IPS DF 6.9 (cell line): ENCODE measurements at places on chromosomes 6 and 20.
A peak's percentile ranks its signal among the peaks of the same experiment; 100 is the strongest.

DNA sequence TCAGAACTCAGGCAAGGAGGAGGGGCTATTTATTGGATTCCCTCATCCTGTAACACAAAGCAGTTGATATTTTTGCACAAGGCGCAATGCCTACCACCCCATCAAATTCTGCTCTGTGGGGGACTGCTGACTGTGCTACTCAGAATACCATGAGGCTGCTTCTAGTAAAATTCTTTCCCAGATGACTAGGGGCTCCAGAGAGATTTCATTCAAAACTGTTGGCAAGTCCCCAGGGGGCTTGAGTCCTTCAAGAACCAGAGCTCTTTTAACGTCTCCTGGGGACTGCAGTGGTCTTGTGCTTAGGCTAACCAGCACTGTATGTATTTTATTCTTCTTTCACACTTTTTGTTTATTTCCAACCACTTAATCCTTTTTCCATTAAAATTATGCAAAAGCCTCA is 365.9 kb upstream of the AGPAT4 start:
- DNase-seq: no peak

DNA sequence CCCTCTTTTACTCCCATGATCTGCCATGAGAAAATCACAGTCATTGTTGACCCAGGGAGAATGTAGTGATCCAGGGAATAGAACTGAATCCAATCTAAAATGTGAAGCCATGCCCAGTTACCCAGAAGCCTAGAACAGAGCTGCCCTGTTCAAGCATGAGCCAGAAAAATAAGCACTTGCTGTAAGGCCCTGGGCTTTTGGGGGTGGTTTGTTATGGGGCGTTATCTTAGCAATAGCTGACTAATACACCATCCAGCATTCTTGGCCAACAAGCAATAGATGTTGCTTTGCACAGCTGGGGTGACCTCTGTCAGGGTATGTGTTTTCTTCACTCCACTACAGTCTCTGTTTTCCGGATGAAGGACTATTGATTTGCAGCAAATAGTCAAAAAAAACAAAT is 120.4 kb downstream of the ZFP64 start:
- no peak for DNase-seq

DNA sequence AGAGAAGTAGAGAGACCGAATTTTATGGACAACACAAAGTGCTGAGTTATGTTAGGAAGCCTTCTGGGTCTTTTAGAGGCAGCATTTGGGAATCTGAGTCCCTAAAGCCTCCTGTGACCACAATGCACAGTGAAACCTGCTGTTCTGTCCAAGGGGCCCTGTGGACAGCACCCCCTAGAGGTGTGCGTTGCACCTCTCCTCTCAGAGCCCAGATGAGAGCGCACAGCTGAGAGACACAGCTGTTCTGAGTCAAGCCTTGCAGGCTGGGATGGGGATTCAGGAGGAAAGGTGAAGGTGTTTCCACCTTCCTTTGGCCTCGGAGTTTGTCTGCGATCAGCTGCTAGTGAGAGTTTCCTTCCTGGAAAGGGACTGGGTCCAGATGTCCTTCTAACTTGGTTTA is 13.0 kb downstream of the PCK1 start:
- no peak for DNase-seq

DNA sequence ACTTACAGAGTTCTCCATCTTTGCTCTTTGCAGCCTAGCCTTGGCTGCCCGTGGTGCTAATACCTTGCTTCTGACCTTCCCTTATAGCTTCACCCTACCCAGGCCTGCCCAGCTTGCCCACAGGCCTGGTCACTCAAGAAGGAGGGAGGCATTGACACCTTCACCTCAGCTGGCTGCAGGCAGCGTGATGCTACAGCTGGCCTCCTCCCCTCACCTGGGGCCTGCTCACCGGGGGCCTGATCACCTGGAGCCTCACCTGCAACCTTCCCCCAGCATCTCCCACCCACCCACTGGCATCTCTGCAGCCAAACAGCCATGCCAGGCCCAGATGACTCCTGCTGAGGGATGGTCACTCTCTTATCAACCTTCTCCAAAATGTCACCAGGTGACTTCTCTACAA is 40.4 kb downstream of the CPNE5 start:
- no peak for DNase-seq

- DNase-seq: no peak
Observed at GRCh38 chr6:166600931-166601330, 14.5 kb upstream of the RAMACL start.

GRCh38 chr6:54254886-54255285 is 53.4 kb upstream of the TINAG start:
- no peak for DNase-seq

DNA sequence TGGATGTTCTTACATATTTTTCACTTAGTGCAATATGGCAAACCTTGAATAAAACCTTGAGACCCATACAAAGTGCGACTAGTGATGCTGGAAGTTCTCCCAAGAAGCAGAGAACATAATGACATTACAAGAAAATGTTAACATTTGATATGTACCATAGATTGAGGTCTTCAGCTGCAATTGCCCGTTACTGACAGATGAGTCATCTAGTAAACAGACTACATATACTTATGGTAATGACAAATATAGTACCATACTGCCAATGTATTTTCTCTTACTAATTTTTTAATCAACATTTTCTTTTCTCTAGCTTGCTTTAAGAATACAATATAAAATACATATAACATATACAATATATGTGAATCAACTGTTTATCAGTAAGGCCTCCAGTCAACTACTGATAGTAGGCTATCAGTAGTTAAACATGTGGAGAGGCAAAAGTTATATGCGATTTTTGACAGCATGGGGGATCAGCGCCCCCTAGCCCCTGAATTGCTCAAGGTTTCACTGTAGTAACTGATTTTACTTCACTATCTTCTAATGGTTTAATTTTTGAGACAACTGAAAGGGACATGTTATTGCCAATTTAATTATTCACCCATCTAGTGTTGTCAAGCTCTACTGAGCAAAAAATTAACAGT is 166.7 kb upstream of the ADGRB3 start:
- DNase-seq: no peak

- DNase-seq: no peak
Observed at GRCh38 chr20:61320691-61321425, 68.8 kb downstream of the CDH4 start.

- DNase-seq: no peak
Observed at GRCh38 chr6:168294901-168295300, 24.7 kb downstream of the DACT2 start.

GRCh38 chr6:165835410-165835851 is 172.4 kb upstream of the PDE10A start:
- no peak for DNase-seq

- no peak for DNase-seq
Observed at GRCh38 chr20:61986762-61987321, 78.8 kb downstream of the TAF4 start.

DNA sequence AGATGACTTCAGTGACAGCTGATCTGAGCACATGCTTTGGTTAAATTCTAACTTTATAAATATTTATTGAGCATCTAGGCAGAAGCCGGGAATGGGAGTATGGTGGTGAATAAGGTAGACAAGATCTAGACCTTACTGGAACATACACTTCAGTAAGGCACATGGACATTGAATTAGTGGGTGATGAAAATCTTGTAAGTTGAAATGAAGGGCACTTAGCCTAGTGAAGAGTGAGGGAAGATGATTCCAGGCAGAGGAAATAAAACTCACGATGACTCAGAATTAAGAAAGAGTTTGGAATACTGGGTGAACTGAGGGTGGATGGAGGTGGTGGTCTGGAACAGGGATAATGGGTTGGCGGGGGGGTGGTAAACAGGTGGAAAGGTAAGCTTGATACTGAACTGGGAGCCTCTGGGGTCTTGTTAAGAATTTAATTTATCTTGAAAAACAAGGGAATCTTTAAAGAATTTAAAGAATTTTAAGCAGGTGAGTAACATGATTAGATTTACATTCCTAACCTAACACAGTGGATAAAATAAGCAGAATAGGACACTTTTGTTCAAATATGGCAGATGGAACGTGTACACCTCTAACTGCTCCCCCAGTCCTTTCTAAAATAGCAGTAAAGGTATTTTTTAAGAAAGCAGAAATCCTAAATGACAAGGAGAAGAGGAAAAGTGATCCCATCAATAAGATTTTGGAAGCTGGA is 75.2 kb upstream of the ARHGAP18 start:
- no peak for DNase-seq

DNA sequence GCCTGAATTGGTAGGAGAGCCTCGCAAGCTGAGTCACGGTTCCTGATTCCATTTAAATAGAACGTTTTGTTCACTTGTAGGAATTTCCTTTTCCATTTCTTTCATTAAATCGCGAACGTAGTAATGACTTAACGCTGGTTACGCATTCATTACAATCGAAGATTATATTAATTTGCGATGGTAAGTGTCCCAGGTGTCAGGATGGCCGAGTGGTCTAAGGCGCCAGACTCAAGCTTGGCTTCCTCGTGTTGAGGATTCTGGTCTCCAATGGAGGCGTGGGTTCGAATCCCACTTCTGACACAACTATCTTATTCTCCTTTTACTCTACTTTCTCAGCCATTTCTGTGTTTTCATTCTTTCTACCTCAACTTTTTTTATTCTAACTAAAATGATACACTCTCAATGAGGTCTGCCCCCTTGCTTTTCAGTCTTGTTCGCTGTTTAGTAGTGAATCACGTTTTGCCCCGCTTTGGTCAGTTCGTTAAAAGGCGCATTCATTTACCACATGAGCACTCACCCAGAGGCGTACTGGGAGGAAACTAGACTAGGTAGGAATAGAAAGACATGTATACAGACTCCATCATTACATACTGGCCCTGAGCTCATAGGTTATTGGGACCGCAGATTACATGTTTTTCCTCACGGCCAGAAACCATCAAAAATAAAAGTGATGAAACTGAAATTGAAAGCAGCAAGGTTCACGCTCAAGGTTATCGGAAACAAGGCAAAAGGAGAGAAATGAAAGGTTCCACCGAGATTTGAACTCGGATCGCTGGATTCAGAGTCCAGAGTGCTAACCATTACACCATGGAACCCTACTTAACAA is 17.3 kb upstream of the TRIM27 start:
- DNase-seq: peak; percentile 55

GRCh38 chr20:34022151-34022838 is 28.6 kb downstream of the RALY start:
- DNase-seq: no peak

DNA sequence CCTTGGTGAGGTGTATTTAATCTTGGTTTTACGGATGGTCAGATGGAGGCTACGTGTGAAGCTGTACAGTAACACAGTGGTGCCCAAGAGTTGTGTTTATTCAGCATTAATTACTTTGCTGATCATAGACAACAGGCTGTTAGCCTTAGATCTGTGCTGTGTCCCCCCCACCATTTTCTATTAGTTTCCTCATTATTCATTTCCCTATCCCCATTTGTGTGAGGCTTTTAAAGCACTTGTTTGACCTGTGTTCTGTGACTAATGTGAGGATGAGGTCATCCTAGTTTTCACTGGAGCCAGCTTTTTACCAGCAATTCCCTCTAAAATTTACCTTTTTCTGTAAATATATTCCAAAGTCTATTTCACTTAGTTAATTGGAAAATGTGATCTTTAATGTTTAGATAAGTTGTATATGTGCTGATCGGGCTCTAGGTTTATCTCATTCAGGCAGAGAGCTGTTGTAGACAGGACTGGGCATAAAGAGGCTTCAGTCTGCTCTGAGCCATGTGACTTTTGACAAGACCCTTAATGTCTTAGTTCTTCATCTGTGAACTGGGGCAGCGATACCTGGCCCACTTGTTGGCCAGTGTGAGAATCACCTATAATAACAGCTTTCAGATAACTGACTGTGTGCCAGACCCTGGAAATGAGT is 8.4 kb downstream of the MAPRE1 start:
- no peak for DNase-seq

GRCh38 chr20:10674684-10675449 is 1.1 kb upstream of the JAG1 start:
- no peak for DNase-seq

DNA sequence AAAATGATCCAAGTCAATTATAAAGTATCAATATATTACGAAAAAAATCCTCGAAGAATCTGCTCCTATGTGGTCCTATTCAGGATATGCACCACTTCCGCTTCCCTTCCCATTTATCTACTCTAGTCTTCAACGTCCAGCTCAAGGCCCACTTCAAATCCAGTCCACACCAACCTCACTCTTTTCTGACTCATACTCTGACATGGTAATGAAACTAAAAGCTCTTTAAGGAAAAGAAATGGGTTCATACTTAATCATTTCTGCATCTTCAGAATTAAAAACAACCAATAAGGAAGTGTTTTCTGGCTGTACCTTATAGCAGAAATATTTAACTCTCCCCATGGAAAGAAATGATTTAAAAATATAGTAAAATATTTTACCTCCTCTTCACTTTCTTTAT is 15.1 kb downstream of the DEK start:
- no peak for DNase-seq

DNA sequence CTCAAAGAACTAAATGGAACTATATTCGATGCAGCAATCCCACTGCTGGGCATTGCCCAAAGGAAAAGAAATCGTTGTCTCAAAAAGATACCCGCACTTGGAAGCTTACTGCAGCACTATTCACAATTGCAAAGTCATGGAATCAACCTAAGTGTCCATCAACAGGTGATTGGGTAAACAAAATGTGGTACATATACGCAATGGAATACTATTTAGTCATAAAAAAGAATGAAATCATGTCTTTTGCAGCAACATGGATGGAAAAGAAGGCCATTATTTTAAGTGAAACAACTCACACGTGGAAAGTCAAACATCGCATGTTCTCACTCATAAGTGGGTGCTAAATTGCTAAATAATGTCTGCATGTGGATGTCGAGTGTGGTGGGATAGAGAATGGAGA is 70.9 kb upstream of the MPC1 start:
- no peak for DNase-seq

- DNase-seq: no peak
Observed at GRCh38 chr6:148997865-148998264, 251.0 kb downstream of the UST start.

GRCh38 chr20:34581341-34582184 is 23.0 kb downstream of the MAP1LC3A start:
- DNase-seq: no peak

GRCh38 chr6:73451223-73452106 is 632 bp downstream of the CGAS start:
- no peak for DNase-seq

- no peak for DNase-seq
Observed at GRCh38 chr6:83313882-83314281, 117.0 kb downstream of the ME1 start.
